ENCODE measurements at places on chromosomes 6 and 20.

DNA sequence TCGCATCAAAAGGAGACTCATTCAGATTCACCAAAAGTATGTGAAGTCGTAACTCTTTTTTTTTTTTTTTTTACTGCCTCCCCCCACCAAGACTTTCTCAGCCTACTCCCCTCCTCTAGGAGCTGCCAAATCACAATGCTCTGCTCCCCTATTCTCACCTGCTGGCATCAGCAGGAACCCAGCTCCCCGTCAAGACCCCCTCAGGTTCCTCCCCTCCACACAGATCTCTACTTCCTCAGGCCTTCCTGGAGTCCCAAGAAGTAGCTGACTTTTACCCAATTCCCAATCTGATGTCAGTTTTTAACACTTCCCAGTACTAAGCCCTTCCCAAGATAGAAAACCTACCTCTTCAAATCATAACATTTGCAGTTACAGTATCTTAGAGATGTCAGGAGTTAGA is 39.3 kb downstream of the ARHGAP18 start:
- DNase-seq, result no peak

- DNase-seq, result peak; percentile 93
These were observed 73.7 kb downstream of the DTNBP1 start for GRCh38 chr6:15588971-15589634.

DNA sequence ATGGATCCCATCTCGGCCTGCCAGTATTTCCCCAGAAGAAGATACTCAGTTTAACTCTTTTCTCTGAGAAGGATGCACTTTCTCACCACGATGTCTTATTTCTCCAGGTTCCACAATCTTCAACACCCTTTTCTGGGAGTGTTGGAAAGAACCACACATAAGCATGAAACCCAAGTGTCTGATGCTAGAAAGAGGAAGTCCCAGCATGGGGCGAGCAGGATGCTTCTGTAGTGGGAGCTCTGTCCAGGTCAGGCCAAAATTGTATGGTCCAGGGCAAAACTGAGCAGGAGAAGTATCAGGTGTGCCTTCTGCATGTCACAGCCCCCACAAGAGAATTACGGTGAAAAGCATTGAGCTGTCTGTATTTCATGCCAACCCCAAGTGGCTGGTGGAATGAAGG is 11.0 kb downstream of the TREM1 start:
- DNase-seq, result no peak

DNA sequence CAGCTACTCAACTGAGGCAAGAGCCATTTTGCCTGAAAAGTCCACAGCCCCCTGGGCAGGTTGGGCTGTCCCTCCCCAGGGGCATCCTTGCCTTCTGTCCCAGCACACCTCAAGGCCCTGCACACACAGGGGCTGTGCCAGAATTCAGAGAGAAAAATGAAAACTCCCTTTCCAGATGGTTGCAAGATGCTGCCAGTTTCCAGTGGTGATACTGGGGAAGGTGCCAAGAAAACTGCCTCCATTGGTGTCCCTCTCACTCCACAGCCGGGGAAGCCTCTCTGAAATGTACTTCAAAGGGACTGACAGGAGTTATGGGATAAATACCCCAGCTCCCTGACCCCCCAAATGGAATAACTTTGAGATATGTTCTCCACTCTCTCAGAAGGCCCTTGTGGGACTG is 154.2 kb upstream of the MAFB start:
- DNase-seq, result no peak

- DNase-seq, result no peak
These were observed 9.9 kb upstream of the CDK5RAP1 start for GRCh38 chr20:33411242-33411641.

DNA sequence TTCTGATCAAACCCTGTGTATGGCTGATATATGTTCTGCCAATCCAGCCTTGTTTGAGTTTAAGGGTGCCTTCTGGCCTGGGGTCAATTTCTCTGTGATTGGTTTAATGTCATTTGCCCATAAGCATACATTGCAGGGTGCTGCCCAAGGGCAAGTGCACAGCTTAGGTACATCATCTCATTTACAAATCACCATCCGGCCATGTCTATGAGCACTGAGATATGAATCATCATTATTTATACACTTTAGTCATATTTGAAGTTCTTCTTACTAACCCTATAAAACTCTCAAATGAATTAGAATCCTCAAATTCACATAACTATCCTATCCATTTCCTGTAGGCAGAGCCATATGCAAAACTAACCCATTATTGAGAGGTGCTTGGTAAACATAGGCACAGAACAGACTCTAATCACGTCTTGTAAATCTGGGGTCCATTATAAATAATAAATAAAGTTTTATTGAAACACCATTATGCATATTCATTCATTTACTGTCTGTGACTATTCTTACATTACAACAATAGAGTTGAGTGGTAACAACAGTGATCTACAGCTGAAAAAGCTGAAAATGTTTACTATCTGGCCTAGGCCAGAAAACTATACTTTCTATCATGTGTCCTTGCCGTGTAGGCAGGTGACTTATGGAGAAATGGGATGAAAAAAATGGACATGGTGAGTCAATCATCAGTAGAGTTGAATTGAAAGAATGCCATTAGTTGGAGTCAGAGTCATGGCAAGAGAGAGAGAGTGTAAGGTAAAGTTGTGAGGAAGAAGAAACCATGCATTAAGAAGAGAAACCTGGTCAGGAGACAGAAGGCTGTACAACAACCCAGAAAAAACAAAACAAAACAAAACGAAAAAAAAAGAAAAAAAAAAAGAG is 25.0 kb downstream of the KCNQ5 start:
- peak; percentile 29 for DNase-seq

- DNase-seq, result no peak
These were observed 46.2 kb upstream of the GGTLC1 start for GRCh38 chr20:24034820-24035219.

- DNase-seq, result peak; percentile 5
These were observed 669.5 kb upstream of the MARCKS start for GRCh38 chr6:113187661-113188060.

GRCh38 chr6:3331971-3332370 is 73.2 kb downstream of the PSMG4 start:
- DNase-seq, result no peak

- no peak for DNase-seq
These were observed 281.8 kb downstream of the DHX35 start for GRCh38 chr20:39243962-39244361.

DNA sequence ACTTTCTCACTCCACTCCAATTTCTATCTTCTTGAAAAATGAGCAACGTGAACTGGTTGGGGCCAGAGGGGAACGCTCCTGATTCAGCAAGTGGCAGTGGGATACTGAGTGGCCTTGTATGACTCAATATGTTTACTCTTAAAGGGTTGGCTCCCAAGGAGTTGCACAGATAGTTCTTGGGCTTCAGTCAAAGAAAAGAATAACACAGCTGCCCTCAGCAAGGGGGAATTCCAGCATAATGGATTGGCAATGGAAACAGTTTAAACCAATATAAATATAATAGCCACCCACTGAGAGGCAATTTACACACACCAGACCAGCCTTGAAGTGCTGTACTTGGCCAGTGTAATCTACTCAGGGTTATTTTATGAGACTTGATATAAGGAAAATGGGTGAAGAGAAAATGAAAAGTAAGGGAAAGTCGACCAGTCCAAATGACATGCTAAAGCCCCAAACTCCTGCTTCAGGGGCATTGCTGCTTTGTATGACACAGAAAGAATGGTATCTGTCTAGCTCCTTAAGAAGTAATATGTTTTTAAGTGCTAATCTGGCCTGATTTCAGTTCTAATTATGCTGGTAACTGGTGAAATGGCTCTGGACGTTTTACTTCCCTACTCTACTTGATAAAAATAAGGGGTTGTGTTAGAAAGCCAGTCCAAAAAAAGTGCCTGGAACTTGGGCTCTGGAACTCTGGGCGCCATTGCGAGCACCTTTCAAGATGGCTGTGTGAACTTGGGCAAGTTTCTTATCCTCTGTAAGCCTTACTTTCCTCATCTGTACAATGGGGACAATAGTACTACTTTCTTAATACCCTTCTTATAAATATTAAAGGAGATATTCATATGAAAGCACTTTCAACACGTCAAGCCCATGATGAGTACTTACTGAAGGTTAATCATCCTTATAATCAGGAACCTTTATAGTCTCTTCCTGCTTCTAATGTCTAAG is 712.9 kb upstream of the MAP3K7 start:
- DNase-seq, result no peak

- DNase-seq, result no peak
These were observed 28.0 kb downstream of the RRBP1 start for GRCh38 chr20:17653835-17654648.

- no peak for DNase-seq
These were observed 244.2 kb downstream of the CBLN4 start for GRCh38 chr20:55761100-55761499.

DNA sequence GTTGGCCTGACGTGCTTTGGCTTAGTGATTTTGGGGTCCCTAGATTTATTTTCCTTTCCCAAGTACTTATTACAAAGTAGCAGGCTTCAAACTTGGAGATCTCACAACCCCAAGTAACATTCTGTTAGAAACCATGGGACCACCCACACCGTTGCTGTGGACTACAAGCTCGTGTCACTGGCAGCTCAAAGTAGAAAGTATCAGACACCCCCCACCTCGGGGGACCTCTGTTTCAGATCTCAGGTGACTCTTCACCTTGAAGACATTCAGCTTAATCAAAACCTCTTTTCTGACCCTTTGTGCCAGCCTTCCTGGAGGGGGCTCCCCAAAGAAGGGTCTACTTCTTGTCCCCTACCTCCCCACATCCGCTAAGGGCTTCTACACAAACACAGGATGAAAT is 15.7 kb upstream of the MYT1 start:
- no peak for DNase-seq

DNA sequence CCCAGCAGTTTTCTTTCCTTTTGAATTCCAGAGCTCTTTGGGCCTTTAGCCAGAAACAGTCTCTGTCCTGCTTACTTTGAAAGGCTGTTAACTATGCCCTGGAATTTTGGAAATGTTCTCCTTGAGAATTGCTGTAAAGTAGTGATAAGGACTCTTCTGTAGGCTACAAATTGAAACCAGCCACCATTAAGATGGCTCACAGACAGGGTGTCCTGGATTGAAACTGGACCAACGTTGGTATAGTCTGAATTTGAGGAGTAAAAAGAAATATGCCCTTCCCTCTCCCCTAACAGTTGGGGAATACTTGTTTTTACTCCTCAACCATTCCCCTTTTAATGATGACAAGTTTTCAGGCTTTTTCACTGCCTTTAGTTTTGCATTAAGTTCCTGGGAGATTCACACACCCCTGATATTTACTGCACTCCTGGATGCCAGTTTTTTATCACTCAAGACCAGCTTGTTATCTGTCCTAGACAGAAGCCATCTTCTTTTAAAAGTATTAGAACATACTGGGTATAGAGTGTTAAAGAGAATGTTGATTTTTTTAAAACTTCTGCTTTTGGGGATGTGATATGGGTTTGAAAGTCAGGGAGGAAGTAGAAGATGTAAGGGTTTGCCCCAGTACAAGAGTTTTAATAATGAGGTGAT is 21.9 kb downstream of the TOP1 start:
- peak; percentile 59 for DNase-seq

GRCh38 chr6:138716013-138716412 is 57.6 kb upstream of the CCDC28A start:
- DNase-seq, result no peak

- peak; percentile 51 for DNase-seq
These were observed 980 bp downstream of the MBOAT1 start for GRCh38 chr6:20211037-20211940.

DNA sequence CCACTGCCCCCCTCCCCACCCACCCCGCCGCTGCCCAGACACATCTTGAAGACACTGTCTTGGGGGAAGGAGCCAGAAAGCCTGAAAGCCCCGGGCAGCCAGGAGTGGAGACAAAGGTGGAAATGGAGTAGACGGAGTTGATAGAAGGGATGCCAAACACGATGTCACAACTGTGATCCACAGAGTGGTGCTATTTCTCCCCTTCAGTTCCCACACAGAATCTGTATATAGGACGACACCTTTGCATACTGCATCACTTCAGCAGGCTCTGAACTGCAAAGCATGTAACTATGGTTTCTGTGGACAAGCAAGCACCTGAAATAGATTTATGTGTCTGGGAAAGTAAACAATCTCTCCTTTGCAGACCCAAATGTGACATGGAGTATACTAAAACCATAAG is 56.4 kb upstream of the F13A1 start:
- no peak for DNase-seq

DNA sequence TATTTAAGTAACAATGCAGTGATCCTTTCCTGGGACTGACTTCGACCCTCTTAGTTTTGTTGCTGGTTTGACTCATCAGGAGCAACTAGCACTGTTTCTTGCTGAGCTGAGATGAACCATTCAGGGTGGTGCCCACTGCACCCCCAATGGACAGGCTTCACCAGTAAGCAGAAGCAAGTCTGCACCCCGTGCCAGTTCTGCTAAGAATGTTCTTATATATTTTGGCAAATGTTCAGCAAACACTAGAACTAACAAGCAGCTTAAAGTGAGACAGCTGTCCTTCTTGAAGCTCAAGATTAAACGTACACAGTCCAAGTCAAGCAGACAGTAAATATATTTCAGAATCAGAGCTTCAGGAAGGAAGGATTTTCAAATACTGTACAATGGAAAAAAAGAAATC is 561.3 kb upstream of the CDH4 start:
- no peak for DNase-seq

DNA sequence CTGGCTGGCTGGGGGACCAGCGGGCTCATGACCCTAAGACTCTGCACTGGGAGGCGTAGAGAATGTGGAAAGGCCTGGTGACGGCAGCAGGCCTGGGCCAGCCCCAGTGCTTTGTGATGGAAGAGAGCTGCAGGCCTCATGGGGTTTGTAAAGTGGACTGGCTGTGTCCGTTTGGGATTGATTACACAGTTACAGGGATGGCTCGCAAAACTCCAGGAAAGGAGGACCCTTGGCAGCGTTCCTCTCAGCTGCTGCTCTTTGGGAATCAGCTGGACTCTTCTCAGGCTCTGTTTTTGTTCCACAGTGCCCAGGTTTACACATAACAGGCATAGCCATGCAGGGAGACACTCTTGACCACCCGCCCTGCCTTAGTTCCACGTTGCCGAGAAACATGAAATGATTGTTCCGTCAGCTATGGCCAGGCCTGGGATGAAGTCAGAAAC is 89.0 kb downstream of the SLX4IP start:
- no peak for DNase-seq

DNA sequence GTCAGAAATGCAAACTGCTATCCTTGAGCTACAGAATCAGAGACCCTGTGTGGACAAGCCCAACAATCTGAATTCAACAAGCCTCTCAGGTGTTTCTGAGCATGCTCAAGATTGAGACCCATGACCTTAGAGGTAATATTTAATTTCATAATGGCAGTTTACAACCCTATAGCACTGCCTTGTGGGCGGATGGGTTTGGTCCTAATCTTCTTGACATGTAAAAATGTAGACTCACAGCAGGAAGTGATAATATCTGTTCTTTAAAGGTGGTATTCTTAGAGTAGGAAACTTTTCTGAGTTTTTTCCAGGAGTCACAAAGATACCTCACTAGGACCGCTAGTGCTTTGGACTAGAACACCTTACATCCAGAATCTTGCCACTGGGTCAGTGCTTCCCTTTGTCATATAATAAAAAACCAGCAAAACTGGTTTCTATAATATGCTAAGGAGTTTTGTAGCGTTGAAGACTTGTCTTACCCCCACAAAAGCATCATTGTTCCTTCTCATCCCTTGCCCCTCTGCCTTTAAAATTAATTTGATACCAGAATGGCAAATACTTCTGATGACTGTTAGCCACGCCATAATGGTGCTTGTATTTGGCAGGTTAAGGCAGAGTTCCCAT is 52.6 kb downstream of the E2F3 start:
- no peak for DNase-seq

Measured in GM23248 (cell line).